ENCODE measurements at places on chromosomes 7 and 10. TPM values are rescaled to one million over a fixed set of nuclear protein-coding genes. Genes with fewer than 3 reads are reported as not detected.

Gene BAIAP2L1
- total RNA-seq: 8.1 TPM

Gene RHOBTB1
- 0.24 TPM for total RNA-seq

GRCh38 chr7:159139639-159140038, 5.0 kb downstream of the VIPR2 start:
- no peak for DNase-seq

GRCh38 chr10:59019603-59020002, 156.8 kb upstream of the PHYHIPL start:
- no peak for DNase-seq

DNA sequence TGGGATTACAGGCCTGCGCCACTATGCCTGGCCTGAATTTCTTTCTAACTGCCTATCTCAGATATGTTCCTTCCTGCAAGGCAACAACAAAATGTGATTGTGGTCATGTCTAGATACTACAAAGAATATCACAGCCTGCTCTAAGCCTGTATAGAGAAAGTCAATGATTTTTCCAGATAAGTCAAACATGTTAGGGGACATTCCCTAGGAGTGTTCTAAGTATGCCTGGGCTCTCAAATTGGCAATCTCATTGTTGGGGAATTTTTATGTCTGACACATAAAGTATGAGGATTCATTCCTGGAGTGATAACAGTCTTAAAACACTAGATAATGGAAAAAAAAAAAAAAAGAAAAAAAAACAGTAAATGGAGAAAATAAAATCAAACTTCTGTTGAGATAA, 406.1 kb downstream of the GATA3 start:
- no peak for DNase-seq

DNA sequence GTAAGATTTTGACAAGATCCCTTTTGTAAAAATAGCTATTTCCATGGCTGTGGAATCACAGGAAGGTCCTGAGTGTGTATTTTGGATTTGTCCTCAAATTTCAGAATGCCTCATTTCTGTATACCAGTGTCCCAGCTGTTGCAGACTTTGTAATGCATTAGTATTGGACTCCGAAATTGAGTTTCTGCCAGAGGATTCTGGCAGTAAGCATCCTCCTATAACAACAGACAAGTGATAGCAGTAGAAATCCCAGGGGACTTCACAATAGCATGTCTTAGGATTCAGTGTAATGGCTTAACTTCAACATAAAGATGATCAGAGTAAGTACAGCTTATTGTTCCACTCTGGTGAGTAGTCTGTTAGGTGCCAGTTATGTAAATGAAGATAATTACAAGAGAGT, 104.6 kb downstream of the FOXP2 start:
- no peak for DNase-seq

DNA sequence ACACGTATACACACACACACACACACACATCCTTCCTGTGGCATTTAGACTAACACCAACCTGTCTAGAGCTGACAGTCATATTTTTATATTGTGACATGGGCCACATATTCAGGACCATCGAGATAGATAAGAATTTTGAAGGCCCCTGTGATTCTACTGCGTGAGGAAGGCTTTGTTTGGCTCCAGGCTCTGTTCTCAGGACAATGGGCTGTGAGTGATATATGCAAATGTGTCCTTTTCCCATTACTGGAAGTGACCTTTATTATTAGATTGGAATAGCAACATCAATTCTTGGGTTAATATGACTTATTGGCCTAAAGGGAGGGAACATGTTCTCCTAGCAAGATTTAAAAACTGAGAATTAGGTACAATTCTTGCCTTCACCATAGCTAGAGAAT, 156.1 kb downstream of the SPAG6 start:
- no peak for DNase-seq

DNA sequence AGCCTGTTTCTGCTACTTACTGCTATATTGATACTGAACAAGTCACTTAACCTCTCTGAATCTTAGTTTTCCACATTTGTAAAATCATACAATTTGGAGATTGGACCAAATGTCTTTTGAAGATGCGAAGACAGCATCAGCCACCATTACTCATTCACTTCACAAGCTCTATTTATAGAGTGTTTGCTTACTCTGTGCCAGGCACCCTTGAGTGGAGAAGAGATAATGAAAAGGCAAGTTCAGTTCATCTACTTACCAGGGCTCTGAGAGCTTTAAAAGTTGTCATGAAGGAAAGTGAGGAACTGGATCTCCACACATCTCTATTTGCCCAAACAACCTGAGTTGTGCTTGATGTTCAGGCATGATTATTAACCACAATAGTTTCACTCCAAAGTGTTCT, 277.5 kb downstream of the CSTF2T start:
- no peak for DNase-seq

DNA sequence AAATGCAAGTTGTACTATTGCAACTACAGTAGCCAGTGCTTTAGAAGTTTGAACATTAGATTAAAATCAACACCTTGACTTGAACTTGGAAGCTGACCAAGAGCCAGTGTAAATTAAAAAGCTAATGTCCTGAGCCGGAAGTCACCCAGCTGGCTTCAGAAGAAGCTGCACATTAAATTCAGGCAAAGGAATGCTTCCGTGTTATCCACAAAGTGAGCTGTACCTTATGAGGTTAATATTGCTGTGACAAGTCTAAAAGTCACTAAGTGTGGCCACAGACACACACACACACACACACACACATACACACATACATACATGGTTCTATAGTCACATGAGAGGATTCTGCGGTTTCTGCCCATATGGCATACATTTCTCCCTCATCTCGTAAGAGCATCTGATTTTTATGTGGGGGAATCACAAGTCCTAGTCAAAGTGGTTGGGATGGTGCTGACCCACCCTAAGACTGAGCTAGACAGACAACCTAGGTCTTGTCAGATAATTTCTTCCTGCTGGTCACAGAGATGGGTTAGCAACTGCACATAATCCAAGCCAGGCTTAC, 612.9 kb downstream of the SORCS1 start:
- DNase-seq: no peak

DNA sequence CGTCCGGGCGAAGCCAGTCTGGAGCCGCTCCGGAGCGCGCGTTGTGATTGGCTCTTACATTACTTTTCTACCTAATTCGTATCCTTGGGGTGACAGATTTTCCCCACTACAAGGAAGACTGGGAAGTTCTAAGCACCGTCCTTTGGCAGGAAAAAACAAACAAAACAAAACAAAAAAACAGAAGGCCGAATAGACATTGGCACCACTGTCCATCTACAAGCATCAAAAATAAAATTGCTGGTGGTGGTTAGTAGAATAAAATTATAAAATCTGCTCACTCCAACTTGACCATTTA, 651 bp upstream of the SKAP2 start:
- no peak for DNase-seq

- no peak for DNase-seq
These were observed 63.1 kb downstream of the IKZF1 start for GRCh38 chr7:50367570-50367969.
